ENCODE measurements at places on chromosomes 5 and 9.

DNA sequence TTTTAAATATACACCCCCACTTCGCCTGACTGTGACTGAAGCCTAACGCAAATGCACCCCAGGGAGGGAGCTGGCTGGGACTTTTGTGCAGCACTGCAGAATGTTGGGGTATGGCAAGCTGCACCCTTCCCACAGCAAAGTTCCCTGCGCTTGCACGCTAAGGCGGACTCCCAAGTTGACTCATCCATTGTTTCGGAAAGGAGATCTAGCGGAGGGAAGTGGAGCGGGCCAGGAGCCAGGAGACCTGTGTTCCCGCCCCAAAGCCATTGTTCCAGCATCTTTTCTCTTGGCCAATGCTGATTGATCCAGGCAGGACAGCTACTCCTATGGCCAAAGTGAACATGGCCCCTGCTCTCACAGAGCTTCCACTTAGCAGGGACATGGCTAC, 202.9 kb downstream of the AOPEP start:
- H3K4me1 ChIP-seq = peaks cover 49% of the 10 kb centered on the region
- DNase-seq = no peak
- no peaks in the 10 kb centered on the region for H3K36me3 ChIP-seq
- no peak overlapping the region for H3K4me3 ChIP-seq
- H3K27me3 ChIP-seq = no peaks in the 10 kb centered on the region

DNA sequence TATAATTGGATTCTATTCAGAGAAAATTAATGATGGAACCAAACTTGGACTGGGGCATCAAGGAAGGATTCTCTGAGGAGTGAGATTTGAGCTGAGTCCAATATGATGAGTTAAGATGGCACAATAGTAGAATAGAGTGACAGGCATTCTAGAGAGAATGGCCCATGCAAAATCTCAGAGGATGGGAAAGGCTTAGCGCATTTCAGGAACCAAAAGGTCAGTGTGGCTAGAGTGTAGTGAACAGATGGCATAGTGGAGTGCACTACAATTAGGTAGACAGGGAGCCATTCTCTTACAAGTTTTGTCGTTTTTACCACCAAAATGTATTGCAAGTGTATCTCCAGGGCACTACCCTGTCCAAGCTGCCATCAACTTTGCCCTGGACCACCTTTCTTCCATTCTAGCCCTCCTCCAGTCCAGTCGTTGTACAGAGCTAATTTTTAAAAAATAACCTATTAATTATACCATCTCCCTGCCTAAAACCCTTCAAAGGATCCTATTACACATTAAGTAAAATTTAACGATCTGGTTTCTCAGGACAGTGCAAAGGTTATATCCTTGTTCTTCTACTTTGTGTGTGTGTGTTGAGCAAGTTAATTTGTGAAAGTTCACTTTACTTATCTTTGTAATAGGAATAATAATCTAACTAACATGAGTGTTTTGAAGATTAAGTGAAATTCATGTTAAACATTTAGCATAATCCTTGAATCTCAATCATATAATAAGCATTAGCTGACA, 211.7 kb downstream of the COMMD10 start:
- no peak overlapping the region for H3K27ac ChIP-seq
- no peaks in the 10 kb centered on the region for H3K27me3 ChIP-seq
- H3K4me1 ChIP-seq = no peaks in the 10 kb centered on the region
- peaks cover 14% of the 10 kb centered on the region for H3K36me3 ChIP-seq
- H3K4me3 ChIP-seq = no peak overlapping the region

DNA sequence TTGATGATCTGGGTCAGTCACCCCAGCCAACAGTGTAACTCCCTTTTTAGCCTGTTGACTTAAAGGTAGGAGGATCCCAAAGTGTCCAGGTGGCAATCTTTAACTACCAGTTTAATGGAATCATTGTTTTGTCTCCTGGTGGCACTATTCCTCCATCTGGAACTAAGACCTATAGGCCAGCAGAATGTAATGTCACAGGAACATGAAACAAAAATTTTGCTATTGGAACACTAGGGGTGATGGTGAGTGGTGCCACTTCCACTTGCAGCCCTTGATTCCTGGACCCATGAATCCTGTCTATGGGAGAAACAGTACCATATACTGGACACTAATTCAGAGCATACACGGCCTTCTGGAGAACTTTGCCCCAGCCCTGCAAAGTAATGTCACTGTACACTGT, 219.5 kb upstream of the RASA1 start:
- no peaks in the 10 kb centered on the region for H3K4me1 ChIP-seq
- DNase-seq = no peak
- no peak overlapping the region for H3K4me3 ChIP-seq
- H3K36me3 ChIP-seq = no peaks in the 10 kb centered on the region
- H3K27ac ChIP-seq = no peak overlapping the region

GRCh38 chr5:158055111-158055501, 196.2 kb upstream of the CLINT1 start:
- H3K27me3 ChIP-seq = no peaks in the 10 kb centered on the region
- H3K36me3 ChIP-seq = no peaks in the 10 kb centered on the region
- H3K4me3 ChIP-seq = no peak overlapping the region
- DNase-seq = no peak
- peaks cover 12% of the 10 kb centered on the region for H3K4me1 ChIP-seq

GRCh38 chr9:86885232-86885631, 62.1 kb downstream of the GAS1 start:
- H3K27me3 ChIP-seq = no peaks in the 10 kb centered on the region
- H3K36me3 ChIP-seq = no peaks in the 10 kb centered on the region
- no peaks in the 10 kb centered on the region for H3K4me1 ChIP-seq
- H3K27ac ChIP-seq = no peak overlapping the region

- peaks cover 3% of the 10 kb centered on the region for H3K4me1 ChIP-seq
- H3K4me3 ChIP-seq = peak overlapping the region; percentile 98
- DNase-seq = peak; percentile 16
- H3K27ac ChIP-seq = no peak overlapping the region
- H3K36me3 ChIP-seq = no peaks in the 10 kb centered on the region
Measured at GRCh38 chr5:54309276-54309675, 1.1 kb downstream of the ARL15 start.

GRCh38 chr5:13708906-13709305, 235.6 kb downstream of the DNAH5 start:
- DNase-seq = no peak
- no peak overlapping the region for H3K4me3 ChIP-seq
- H3K27me3 ChIP-seq = peaks cover 13% of the 10 kb centered on the region
- H3K36me3 ChIP-seq = no peaks in the 10 kb centered on the region
- no peaks in the 10 kb centered on the region for H3K4me1 ChIP-seq

DNA sequence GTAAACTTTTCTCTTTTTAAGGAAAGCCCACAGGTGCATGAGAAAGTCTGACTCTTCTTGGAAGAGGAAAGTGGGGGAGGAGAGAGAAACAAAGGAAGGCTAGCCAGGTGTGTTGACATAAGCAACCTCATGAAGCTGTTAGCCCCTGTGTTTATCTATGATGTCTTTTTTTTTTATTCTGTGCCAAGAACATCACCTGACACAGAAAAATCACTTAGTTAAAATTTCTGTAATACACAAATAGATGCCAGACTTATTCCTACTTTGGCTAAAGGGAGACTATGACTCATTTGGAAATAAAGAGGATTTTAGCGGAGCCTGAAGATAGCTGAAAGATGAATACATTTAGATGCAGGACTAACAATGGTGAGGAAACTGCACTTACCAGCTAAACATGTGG, 58.3 kb downstream of the BAAT start:
- no peaks in the 10 kb centered on the region for H3K27me3 ChIP-seq
- H3K36me3 ChIP-seq = no peaks in the 10 kb centered on the region
- no peaks in the 10 kb centered on the region for H3K4me1 ChIP-seq
- DNase-seq = no peak
- H3K27ac ChIP-seq = no peak overlapping the region
- no peak overlapping the region for H3K4me3 ChIP-seq

GRCh38 chr5:65157906-65158603, 323.7 kb downstream of the ADAMTS6 start:
- no peak for DNase-seq
- H3K27ac ChIP-seq = no peak overlapping the region
- H3K36me3 ChIP-seq = peaks cover 35% of the 10 kb centered on the region

GRCh38 chr5:149113669-149114068, 27.6 kb upstream of the ABLIM3 start:
- no peaks in the 10 kb centered on the region for H3K36me3 ChIP-seq
- H3K27ac ChIP-seq = no peak overlapping the region
- H3K4me3 ChIP-seq = no peak overlapping the region
- H3K4me1 ChIP-seq = peaks cover 8% of the 10 kb centered on the region

DNA sequence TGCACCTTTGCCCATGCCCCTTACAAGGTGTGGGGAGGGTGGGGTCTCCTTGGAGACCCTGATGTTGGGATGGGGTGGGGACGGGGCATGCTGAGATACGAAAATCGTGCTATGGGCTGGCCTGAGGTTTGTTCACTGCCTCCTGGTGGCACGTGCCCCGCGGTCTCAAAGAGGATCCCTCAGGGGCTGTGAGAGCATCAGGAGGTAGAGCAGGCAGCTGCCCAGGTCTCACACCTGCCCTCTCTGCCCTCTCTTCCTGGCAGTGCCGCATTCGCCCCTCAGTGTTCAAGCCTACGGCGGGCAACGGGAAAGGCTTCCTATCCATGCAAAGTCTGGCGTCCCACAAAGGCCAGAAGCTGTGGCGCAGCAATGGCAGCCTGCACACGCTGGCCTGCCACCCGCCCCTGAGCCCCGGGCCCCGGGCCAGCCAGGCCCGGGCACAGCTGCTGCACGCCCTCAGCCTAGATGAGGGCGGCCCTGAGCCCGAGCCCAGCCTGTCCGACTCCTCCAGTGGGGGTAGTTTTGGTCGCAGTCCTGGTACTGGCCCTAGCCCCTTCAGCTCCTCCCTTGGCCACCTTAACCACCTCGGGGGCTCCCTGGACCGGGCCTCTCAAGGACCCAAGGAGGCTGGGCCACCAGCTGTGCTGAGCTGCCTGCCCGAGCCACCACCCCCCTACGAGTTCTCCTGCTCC, 6.7 kb downstream of the N4BP3 start:
- H3K27me3 ChIP-seq = no peaks in the 10 kb centered on the region
- no peaks in the 10 kb centered on the region for H3K4me1 ChIP-seq
- no peak for DNase-seq
- no peak overlapping the region for H3K27ac ChIP-seq
- no peak overlapping the region for H3K4me3 ChIP-seq
- H3K36me3 ChIP-seq = no peaks in the 10 kb centered on the region

DNA sequence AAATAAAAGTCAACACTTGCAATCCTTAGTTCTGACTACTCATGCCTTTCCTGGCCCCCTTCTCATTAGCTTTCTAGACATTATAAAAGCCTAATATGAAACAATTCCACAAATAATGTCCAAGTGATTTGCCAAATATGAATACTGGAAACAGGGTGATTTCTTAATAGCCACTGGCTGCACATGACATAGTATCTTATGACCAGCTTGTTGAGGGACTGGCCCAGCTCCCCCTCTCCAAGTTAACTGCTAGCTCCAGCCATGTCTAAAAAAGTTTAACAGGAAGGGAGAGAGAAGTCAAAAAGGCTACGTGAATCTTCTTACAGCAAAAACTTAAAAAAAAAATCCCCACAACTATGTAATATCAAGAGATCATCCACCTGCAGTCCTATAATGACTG, 1.5 kb downstream of the CERT1 start:
- H3K27me3 ChIP-seq = no peaks in the 10 kb centered on the region
- H3K36me3 ChIP-seq = peaks cover 8% of the 10 kb centered on the region

- H3K27ac ChIP-seq = no peak overlapping the region
- peaks cover 7% of the 10 kb centered on the region for H3K36me3 ChIP-seq
- no peaks in the 10 kb centered on the region for H3K27me3 ChIP-seq
- no peaks in the 10 kb centered on the region for H3K4me1 ChIP-seq
- H3K4me3 ChIP-seq = no peak overlapping the region
- DNase-seq = no peak
Measured at GRCh38 chr9:137832830-137833590, 44.6 kb upstream of the CACNA1B start.

DNA sequence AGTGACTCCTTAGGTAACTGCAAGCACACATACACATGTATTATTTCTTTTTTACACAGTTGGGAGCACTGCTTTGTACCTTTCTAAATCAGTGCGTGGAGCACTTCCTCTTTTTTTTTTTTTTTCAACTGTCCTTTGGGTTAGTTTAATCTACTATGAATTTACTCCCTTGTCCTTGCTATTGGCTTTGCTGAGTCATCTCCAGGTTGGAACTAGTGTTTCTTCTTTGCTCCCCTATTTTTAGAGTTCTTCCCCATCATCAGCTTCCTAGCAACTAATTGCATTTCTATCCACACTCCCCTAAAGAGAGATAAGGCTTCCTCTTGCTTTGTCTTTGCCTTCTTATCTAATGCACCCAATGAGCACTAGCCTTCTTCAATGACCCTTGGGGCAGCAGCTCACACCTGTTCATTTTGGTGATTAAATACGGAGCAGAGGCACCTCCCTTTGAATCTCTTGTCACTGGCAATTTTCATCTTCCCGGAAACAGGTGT, 24.3 kb downstream of the S100Z start:
- H3K4me1 ChIP-seq = no peaks in the 10 kb centered on the region
- H3K27ac ChIP-seq = no peak overlapping the region
- H3K27me3 ChIP-seq = peaks cover 7% of the 10 kb centered on the region

GRCh38 chr5:166523206-166523605, 1768.2 kb upstream of the WWC1 start:
- no peak for DNase-seq
- no peaks in the 10 kb centered on the region for H3K36me3 ChIP-seq
- H3K4me3 ChIP-seq = no peak overlapping the region
- H3K27me3 ChIP-seq = no peaks in the 10 kb centered on the region
- H3K27ac ChIP-seq = no peak overlapping the region
- no peaks in the 10 kb centered on the region for H3K4me1 ChIP-seq

GRCh38 chr9:72443855-72444254, 77.6 kb upstream of the TMC1 start:
- H3K4me1 ChIP-seq = peaks cover 8% of the 10 kb centered on the region
- H3K4me3 ChIP-seq = no peak overlapping the region
- H3K27ac ChIP-seq = peak overlapping the region; percentile 13
- DNase-seq = no peak
- H3K36me3 ChIP-seq = no peaks in the 10 kb centered on the region
- no peaks in the 10 kb centered on the region for H3K27me3 ChIP-seq

DNA sequence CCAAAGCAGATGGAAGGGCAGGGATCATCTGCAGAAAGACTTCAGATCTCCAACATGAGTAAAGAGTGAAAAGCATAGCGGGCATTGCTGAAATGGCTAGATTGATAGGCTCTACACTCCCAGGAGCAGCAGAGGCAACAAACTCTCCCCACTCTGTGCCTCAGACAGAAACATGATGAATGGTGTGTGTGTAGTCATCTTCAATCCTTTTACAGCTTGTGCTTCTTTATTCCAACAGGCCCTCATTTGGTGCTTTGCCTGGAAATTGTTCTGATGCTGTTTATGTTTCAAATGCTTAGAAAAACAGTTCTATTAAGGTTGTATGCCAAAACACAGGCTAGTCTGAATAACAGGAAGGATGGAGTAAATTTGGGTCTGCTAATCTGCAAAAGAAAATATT, 176.2 kb downstream of the DMRTA1 start:
- no peak overlapping the region for H3K27ac ChIP-seq
- DNase-seq = no peak

- H3K27ac ChIP-seq = no peak overlapping the region
- H3K4me1 ChIP-seq = peaks cover under 1% of the 10 kb centered on the region
- DNase-seq = no peak
- no peaks in the 10 kb centered on the region for H3K27me3 ChIP-seq
- H3K36me3 ChIP-seq = no peaks in the 10 kb centered on the region
- no peak overlapping the region for H3K4me3 ChIP-seq
Measured at GRCh38 chr9:137493364-137494103, 34.4 kb upstream of the NSMF start.

- no peaks in the 10 kb centered on the region for H3K36me3 ChIP-seq
- H3K4me3 ChIP-seq = no peak overlapping the region
- H3K27me3 ChIP-seq = no peaks in the 10 kb centered on the region
- H3K4me1 ChIP-seq = no peaks in the 10 kb centered on the region
- no peak overlapping the region for H3K27ac ChIP-seq
- peak; percentile 33 for DNase-seq
Measured at GRCh38 chr5:72015103-72015548, 92.1 kb upstream of the MAP1B start.

Data from SK-N-SH (cell line).